ENCODE measurements at places on chromosomes 7 and 10.

- DNase-seq: no peak
Observed at GRCh38 chr7:12054830-12055229, 156.3 kb upstream of the TMEM106B start.

DNA sequence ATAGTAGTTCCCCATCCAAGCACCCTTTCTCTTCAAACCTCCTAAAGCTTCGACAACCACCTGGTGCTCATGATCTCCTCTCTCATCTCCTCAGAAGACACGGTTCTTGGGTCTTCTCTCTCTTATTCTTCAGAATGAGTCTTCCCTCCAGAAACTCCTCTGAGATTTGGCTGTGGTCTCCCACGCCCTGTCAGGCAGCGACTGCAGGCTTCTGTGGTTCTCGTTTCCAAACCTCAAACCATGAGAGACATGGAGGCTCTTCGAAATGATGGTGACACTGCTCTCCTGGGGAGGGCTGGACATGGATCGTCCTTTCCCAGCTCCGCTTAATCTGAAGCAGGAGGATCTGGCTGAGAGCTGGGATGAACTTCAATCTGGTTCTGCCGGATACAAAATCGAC is 78.6 kb upstream of the PITRM1 start:
- DNase-seq: no peak

DNA sequence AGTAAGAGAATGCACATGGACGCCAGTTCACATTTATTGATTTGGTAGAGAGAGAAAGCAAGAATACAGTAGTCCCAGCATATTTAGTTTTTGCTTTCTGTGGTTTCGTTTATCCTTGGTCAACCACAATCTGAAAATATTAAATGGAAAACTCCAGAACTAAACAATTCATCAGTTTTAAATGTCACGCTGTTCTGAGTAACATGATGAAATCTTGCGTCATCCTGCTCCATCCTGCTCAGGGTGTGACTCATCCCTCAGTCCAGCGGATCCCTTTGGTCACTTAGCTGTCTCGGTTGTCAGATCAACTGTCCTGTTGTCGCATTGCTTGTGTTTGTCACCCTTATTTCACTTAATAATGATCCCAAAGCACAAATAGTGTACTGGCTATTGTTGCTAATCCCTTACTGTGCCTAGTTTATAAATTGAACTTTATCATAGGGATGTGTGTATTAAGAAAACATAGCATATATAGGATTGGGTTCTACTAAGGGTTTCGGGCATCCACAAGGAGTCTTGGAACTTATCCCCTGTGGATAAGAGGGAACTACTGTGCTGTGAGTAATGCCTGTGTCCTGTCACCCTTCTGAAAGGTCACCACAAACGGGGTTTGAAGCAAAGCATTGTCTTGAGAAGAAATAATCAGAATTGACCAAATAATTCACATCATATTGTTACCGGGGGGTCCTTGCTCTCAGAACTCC is 73.6 kb downstream of the OTUD1 start:
- DNase-seq: no peak

GRCh38 chr7:75958802-75959543 is 35.4 kb downstream of the TMEM120A start:
- DNase-seq: no peak

- no peak for DNase-seq
Observed at GRCh38 chr10:71067098-71067740, 145.2 kb upstream of the UNC5B start.

- no peak for DNase-seq
Observed at GRCh38 chr7:80665526-80665925, 27.1 kb downstream of the CD36 start.

GRCh38 chr7:148772297-148773089 is 73.8 kb downstream of the CUL1 start:
- DNase-seq: peak; percentile 55

GRCh38 chr10:132193907-132194552 is 7.3 kb downstream of the DPYSL4 start:
- DNase-seq: peak; percentile 47

GRCh38 chr10:87691506-87692070 is 31.9 kb downstream of the PAPSS2 start:
- no peak for DNase-seq

- peak; percentile 90 for DNase-seq
Observed at GRCh38 chr7:1065585-1066241, 21.4 kb downstream of the GPR146 start.

GRCh38 chr10:18229826-18230225 is 89.6 kb downstream of the CACNB2 start:
- no peak for DNase-seq

- no peak for DNase-seq
Observed at GRCh38 chr7:42250411-42250810, 13.4 kb upstream of the GLI3 start.

DNA sequence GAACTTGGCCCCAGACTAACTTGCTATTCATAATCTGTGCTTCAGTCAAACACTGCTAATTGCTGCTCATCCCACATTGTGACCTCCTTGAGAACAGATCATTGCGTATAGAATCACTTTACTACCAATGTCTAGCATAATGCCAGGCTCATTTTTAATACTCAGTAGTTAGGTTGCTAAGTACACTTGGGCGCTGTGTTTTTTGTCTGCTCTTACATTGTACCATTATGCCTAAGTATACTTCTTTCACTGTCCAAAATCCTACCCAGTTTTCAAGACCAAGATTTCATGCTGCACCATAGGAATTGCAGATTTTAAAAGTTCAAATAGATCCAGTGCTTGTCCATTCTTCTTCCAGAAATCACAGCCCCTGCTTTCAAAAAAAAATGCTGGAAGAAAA is 32.8 kb upstream of the TMEM106B start:
- no peak for DNase-seq

DNA sequence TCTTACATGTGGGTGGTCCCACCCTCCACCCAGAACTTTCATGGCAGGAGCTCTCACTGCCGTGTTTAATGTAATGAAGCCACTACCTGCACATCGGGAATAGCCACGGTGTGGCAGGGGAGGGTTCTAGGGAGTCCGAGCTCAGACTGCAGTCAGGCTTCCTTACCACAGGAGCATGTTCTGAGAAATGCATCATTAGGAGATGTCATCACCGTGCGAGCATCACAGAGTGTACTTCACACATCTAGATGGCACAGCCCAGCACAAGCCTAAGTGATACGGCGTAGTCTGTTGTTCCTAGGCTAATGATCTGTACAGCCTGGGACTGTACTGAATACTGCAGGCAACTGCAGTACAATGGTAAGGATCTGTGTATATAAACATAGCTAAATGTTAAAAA is 153.0 kb upstream of the LANCL2 start:
- DNase-seq: no peak
